Renal cortex interstitium (tissue), 15 donors: ENCODE measurements at places on chromosomes 4 and X. TPM values are rescaled to one million over a fixed set of nuclear protein-coding genes. Genes with fewer than 3 reads are reported as not detected.

DNA sequence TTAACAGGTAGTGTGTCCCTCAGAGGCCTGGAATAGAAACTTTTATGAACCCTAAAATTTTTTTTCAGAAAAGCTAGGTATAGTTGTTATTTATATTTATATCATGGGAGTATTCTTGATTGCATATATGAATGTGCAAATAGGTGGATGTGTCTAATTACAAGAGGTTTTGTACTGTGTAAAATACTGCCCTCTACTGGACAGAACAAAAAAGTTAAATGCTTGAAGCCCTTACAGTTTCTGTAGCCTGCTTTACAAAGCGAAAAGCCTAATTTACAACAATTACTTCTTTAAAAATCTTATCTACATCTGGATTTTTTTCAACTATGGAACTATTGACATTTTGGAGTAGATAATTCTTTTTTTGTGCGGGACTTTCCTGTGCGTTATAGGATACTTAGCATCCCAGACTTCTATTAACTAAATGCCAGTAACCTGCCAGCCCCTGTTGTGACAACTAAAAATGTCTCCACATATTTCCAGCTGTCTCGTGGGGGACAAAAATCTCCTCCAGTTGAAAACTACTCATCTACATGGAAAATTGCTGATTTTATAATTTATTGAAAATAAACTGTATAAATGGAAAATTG lies 35.1 kb downstream of the ENPEP start:
- no peak for DNase-seq

DNA sequence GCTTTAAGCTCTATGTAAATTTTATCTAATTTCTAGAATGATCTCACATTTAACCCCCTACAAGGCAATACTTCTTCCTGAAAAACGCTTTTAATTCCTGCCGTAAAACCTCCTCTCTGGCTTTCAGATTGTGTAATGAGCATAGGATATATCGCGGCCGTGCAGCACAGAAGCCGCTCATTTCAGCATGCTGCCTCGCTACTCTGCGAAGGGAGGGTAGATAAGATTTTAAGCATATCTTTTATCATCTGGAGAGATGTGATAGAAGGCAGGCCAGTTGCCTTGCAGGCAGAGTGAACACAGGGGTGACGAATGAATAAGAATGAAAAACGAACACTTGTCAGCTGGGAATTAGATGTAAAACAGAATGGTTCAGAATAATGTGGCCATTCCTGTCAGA lies 265.5 kb downstream of the UNC5C start:
- DNase-seq, result no peak

DNA sequence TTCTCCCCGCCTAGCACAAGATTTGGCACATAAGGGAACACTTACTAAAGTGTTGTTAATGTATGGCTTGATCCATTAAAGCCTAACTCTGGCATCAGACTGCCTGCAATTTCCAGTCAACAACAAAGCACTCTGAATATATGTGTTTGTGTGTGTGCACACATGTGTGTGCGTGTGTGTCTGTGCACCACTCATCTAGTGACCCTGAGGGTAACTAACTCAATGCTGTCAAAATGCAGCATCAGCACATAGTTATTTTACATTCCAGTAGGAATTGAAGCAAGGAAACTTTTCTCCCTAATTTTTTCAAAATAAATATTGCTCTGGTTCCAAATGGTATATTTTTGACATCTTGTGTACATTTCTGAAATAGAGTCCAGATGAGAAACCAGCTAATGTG lies 94.4 kb downstream of the SHROOM4 start:
- DNase-seq, result no peak

DNA sequence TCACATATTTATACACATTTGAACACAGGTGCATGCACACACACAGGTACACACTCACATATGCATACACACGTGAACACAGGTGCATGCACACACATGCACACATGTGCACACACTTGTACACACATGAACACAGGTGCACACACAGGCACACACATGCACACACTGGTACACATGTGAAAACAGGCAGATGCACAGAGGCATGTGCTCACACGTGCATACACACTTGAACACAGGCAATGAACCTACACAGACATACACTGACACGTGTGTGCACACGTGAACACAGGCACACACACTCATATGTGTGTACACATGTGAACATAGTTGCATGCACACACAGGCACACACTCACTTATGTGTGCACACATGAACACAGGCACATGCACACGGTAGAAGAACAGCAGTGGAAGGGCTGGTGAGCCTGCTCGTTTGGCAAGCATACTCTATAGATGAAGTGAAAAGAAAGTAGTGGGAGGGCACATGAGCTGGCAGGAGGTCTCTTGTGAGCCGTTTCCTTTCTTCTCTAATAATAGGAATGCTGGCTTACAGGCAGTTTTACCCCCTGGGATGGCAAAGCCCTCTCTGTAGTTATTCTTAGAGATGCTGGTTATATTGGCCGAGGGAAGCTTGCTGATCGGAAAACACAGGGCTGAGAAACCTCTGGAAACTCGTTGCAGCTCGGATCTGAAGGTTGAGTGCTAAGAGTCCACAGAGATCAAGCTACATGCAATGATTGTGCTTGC lies 279.6 kb upstream of the CLNK start:
- DNase-seq, result no peak

MAGEC1 gene
- not detected for polyA plus RNA-seq

MAML3 gene
- 16.2 TPM for polyA plus RNA-seq

DNA sequence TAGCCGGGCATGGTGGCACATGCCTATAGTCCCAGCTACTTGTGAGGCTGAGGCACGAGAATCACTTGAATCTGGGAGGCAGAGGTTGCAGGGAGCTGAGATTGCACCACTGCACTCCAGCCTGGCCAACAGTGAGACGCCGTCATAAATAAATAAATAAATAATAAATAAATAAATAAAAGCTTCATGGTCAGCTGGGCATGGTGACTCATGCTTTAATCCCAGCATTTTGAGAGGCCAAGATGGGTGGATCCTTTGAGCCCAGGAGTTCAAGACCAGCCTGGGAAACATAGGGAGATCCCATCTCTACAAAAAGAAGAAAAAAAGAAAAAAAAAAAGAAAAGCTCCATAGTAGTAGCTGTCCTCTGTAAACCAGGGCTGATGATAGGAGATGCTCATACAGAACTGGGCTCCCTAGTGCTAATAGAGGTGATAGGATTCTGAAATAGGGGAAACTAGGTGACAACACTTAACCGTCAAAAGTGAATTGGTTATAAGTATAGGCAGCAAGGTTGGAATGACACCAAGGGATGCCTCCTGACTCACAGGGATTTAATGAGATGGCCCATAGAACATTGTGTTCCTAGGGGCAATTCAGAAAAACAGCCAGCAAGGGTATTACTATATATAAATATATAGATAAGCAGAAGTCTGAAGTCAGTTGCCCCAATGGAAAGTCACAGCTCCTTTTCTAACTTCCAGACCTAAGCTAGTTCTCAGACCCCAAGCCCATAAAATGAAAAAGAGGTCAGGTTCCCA lies 41.8 kb upstream of the ARHGEF6 start:
- no peak for DNase-seq

DNA sequence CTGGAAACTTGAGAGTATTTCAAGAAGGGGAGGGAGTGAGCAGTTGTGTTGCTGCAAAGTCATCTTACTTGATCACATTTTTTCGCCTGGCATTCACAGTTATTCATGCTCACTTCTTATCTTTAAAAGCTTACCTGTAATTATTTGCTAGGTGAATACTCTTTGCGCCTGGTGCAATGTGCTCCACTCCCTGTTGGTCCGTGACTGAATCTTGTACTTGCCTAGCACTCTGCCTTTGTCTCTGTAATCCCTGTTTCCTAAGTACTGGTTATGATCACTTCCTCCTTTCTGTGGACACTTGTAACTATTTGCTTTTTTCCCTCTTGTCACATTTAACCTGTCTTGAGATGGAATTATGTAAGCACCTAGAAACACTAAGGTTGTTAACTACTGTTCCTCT lies 5.8 kb downstream of the BMP2K start:
- no peak for DNase-seq

DNA sequence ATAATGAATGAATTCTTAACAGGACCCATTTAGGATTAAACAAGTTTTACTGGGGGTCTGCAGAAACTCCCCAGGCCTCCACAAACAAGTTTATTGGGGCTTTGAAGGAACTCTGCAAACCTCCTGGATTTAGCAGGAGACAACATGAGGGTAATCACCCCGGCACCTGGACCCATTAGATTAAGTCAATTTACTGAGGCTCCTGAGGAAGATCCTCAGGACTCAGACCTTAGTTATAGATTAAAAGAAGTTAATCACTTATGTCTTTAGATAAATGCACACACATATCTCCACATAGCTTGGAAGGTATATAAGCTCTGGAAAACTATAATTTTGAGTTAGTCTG lies 29.4 kb downstream of the XG start:
- no peak for DNase-seq

GRCh38 chrX:106331606-106332005 lies 163.5 kb downstream of the PWWP3B start:
- DNase-seq, result no peak

- no peak for DNase-seq
Measured at GRCh38 chr4:170001745-170002267, 24.4 kb downstream of the MFAP3L start.
